HepG2 (cell line): ENCODE measurements at places on chromosomes 12 and 14. TPM values are rescaled to one million over a fixed set of nuclear protein-coding genes. Genes with fewer than 3 reads are reported as not detected.

Gene GDF3
- not detected in 2 replicates for polyA plus RNA-seq

Gene GRIP1
- 0.08 TPM in 1 of 2 replicates, not detected in the other for polyA plus RNA-seq

Gene JAG2
- 0.16 and 0.22 TPM in 2 replicates for polyA plus RNA-seq

Gene FRMD6
- polyA plus RNA-seq = 2.4 and 2.8 TPM in 2 replicates

Gene RPL10L
- not detected in 2 replicates for polyA plus RNA-seq

Gene LRIG3
- polyA plus RNA-seq = 7.7 TPM in 2 replicates

Gene IFI27L2
- 4.8 and 6.9 TPM in 2 replicates for polyA plus RNA-seq

Gene CCDC197
- 0.13 TPM in 1 of 2 replicates, not detected in the other for polyA plus RNA-seq

Gene SRP54
- 36.0 and 42.2 TPM in 2 replicates for polyA plus RNA-seq

Gene BICD1
- 4.5 and 4.7 TPM in 2 replicates for polyA plus RNA-seq

Gene CCDC177
- not detected in 2 replicates for polyA plus RNA-seq

Gene C14orf180
- not detected in 2 replicates for polyA plus RNA-seq

Gene ADAM21
- polyA plus RNA-seq = 0.03 and 0.07 TPM in 2 replicates

Gene NOS1
- polyA plus RNA-seq = not detected in 2 replicates

Gene EXD2
- 9.5 and 10.8 TPM in 2 replicates for polyA plus RNA-seq

Gene PZP
- polyA plus RNA-seq = 0.07 and 0.50 TPM in 2 replicates

Gene ZC2HC1C
- polyA plus RNA-seq = 3.0 and 3.5 TPM in 2 replicates

Gene HCAR2
- 5.6 and 9.2 TPM in 2 replicates for polyA plus RNA-seq

Gene BRAP
- 8.1 TPM in 2 replicates for polyA plus RNA-seq

Gene NGB
- polyA plus RNA-seq = 0.04 and 0.05 TPM in 2 replicates

Gene TMEM132D
- polyA plus RNA-seq = not detected in 2 replicates

Gene PROX2
- polyA plus RNA-seq = not detected in 2 replicates

Gene GPR132
- polyA plus RNA-seq = not detected in 2 replicates

Gene KLRB1
- polyA plus RNA-seq = not detected in 2 replicates

Gene EIF2B2
- 71.7 and 78.6 TPM in 2 replicates for polyA plus RNA-seq
